ENCODE measurements at places on chromosomes 5 and 9. TPM values are rescaled to one million over a fixed set of nuclear protein-coding genes. Genes with fewer than 3 reads are reported as not detected.

Gene PPP2R2B
- total RNA-seq = 0.40 TPM

Gene PRRX2
- 0.57 TPM for total RNA-seq

Gene PCDHB8
- total RNA-seq = not detected

Gene LCN15
- total RNA-seq = not detected

Gene FST
- 0.43 TPM for total RNA-seq

Gene CDH10
- not detected for total RNA-seq

Gene PTPRD
- not detected for total RNA-seq

Gene EGR1
- 45.3 TPM for total RNA-seq

Gene DMAC1
- total RNA-seq = 49.3 TPM

Gene LEAP2
- 2.5 TPM for total RNA-seq

Gene IL5
- 0.69 TPM for total RNA-seq

Gene SPINK13
- not detected for total RNA-seq

Gene KCNIP1
- total RNA-seq = not detected

Gene VDAC1
- 482 TPM for total RNA-seq

Gene OR1N1
- total RNA-seq = not detected

Gene SLC6A18
- not detected for total RNA-seq
